ENCODE measurements at places on chromosomes 7 and 10.

DNA sequence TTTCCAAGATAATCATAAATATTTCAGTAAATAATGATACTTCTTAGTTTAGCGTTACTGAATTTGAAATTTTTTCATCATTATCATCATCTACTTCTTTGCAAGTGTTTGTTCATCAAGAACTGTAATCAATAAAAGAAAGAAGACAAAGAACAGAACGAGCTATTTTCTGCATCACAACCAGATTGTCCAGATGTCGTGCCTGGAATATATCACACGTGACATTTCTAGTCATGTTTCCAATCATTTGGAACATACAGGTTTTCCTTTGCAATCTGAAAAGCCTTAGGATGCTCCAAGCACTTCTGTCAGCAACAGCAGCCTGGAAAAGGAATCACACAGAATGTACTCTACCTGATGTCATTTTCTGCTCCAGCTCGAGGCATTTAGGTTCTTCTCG lies 107.4 kb downstream of the FAM107B start:
- DNase-seq = no peak

GRCh38 chr7:82429408-82429807 lies 14.2 kb downstream of the CACNA2D1 start:
- DNase-seq = peak; percentile 26

- no peak for DNase-seq
Measured at GRCh38 chr10:11680496-11680895, 61.7 kb upstream of the ECHDC3 start.

DNA sequence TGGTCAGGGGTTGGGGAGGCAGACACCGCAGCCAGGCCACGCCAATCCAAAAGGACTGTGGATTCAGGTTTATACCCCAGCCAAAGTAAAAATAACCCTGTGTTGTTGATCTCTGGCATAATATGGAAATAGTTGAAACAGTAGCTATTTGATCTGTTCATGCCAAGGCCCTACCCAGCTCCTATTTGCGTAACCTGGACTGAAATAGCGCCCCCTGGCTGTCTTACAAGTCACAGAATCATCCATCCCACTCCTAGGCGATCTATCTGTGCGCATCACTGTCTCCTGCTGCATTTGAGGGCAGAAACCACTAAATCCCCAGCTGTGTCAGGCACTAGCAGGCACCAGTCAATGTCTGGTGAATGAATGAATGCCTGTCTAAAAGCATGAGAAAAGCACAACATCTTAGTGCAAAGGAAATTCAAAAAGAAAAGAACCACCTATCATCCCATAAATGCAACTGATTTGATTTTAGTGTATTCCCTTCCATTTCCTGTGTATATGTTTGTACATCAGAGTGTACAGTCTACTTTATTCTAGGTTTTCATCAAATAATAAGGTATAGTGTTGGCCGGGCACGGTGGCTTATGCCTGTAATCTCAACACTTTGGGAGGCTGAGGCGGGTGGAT lies 160.0 kb downstream of the SLIT1 start:
- DNase-seq = peak; percentile 48

DNA sequence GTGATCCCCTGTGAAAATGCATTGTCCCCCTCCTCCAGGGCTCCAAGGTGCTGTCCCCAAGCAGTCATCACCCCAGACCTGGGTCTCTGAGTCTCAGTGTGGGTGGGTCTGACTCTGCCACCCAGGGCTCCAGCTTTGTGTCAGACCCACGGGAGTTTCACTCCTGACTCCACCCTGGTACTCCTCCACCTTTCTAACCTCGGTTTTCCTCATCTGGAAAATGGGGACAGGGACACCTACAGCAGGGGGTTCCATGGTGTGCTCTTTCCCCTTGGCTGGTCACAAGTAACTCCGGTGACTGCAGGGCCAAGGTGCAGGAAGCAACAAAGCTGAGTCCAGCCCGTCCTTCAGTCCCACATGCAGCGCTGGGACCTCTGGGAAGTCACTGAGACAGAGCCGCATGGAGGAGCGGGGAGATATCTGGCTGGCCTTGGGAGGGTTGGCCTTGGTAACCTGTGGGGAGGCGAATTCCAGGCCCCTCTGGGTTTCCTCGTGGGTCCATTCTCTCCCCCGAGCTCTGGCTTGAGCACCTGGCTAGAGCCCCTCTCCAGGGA lies 41.8 kb upstream of the RABGEF1 start:
- DNase-seq = no peak

GRCh38 chr10:62924344-62924748 lies 108.2 kb upstream of the EGR2 start:
- peak; percentile 20 for DNase-seq
